ENCODE measurements at places on chromosomes 5 and 9.

- DNase-seq = no peak
Observed at GRCh38 chr5:124736805-124737188, 9.6 kb downstream of the ZNF608 start.

GRCh38 chr5:160071916-160072315, 47.3 kb downstream of the PWWP2A start:
- no peak for DNase-seq

GRCh38 chr9:93976081-93976480, 20.9 kb upstream of the BARX1 start:
- DNase-seq = no peak

GRCh38 chr5:141371572-141372475, 1.8 kb downstream of the PCDHGB3 start:
- no peak for DNase-seq

- DNase-seq = no peak
Observed at GRCh38 chr9:91360551-91361290, 997 bp downstream of the AUH start.

- no peak for DNase-seq
Observed at GRCh38 chr9:116365056-116365471, 211.5 kb downstream of the PAPPA start.

GRCh38 chr5:65305913-65306312, 175.8 kb downstream of the ADAMTS6 start:
- DNase-seq = no peak

DNA sequence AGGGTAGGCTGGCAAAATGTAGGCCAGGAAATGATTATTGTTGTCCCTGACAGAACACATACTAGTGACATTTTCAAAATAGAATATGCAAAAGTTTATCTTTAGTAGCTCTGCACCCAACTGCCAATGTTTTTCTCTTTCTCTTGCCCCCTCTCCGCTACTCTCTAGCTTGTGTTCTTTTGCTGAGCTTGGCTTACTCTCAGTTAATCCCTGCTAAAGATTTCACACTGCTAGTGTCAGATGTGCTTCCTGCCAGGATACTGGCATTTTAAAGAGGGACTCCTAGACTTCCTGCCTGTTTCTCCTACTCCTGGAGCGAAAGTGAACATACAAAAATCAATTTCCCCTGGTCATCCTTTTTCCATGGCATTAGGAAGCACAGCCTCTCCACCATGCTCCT, 260.5 kb downstream of the ARRDC3 start:
- DNase-seq = no peak

- no peak for DNase-seq
Observed at GRCh38 chr5:143302341-143303045, 101.0 kb downstream of the NR3C1 start.

DNA sequence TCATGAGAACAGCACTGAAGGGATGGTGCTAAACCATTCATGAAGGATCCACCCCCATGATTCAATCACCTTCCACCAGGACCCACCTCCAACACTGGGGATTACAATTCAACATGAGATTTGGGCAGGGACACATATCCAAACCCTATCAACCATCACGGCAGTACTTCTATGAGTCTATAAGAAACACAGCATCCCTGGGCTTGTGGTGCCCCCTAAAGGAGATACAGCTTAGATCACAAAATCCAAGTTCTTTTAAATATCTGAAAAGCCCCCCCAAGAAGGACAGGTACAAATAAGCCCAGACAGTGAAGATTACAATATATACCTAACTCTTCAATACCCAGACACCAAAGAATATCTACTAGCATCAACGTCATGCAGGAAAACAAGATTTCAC, 233.7 kb upstream of the ADRA1B start:
- DNase-seq = no peak

DNA sequence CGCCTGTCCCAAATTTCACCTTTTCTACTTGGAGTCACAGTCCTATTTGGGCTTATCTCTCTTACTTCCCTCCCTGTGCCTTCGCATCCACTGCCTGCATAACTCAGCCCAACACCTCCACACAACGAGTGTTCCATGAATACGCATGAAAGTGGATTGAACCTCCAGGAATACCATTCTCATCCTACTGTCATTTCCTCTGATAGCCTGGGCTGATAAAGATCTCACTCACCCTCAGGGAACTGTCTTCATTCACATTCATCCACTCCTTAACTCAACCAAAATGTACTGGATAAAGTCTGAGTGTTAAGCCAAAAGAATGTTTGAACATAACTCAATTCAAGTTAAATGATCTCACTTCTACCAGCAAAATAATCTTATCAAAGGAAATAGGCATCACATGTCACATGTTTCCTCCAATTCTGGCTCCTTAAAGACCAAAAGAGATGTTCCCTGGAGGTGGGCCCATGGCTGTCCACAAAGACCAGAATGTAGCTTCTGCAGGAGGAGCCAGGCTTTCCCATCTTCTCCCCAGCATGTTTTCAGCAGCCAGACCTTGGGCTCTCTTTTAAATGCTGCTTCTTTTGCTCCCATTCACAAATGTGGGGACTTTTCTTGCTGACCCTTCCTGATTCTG, 28.4 kb upstream of the TRIO start:
- DNase-seq = no peak

DNA sequence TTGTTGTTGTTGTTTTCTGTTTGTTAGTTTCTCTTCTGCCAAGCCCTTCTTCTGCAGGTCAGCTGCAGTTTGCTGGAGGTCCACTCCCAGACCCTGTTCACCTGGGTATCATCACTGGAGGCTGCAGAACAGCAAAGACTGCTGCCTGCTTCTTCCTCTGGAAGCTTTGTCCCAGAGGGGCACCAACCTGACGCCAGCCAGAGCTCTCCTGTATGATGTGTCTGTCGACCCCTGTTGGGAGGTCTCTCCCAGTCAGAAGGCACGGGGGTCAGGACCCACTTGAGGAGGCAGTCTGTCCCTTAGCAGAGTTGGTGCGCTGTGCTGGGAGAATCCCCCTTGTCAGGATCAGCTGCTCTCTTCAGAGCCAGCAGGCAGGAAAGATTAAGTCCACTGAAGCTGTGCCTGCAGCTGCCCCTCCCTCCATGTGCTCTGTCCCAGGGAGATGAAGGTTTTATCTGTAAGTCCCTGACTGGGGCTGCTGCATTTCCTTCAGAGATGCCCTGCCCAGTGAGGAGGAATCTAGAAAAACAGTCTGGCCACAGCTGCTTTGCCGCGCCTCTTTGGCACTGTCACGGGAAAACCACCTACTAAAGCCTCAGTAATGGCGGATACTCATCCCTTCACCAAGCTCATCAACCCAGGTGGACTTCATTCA, 299.2 kb downstream of the EDIL3 start:
- DNase-seq = no peak

DNA sequence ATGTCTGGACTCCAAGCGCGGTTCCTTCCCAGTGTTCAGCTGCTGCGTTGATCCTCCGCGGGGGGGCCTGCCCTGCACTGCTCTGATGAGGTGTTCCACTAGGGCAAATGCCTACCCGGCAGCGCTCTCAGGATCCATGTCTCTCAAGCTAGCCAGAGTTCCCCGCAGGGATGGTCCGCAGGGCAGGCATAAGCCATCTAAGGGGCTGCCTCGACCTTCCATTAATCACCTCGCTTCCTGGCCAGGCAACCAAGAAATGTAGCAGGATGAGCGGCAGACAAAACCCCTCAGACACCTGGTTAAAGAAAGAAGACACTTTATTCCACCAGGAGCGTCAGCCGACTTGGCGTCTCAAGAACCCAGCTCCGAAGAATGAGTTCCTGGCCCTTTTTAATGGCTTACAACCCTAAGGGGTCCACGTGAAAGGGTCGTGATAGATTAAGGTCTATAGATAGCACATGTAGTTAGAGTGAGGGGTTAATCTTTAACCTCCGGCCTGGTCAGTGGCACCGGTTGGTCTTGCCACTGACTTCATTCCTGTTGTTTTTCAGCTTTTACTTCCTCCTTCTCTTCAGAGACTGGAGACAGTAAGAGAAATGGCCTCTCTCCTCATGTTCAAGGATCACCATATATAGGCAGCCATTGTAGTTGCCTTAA, 47.2 kb upstream of the COX7C start:
- DNase-seq = no peak

DNA sequence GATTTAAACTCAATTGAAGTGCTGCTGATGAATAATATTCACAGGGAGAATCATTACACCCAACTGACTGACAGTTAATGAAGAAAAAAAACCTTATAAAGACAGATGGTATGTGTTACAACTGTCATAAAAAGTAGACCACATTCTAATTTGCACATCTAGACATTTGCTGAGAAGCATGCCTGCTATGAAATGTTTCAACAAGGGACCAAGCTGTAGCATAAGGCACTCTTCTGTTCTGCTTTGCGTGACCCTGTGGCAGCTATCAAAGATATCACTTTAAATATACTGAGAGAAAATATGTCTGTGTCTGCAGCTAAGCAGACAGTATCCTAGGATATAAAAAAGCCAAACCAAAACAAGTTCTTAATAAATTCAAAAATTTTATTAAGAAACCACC, 153.7 kb downstream of the TMEM232 start:
- no peak for DNase-seq

GRCh38 chr5:168312606-168313295, 21.3 kb downstream of the WWC1 start:
- DNase-seq = no peak

- DNase-seq = peak; percentile 54
Observed at GRCh38 chr5:169650701-169651331, 13.7 kb downstream of the DOCK2 start.

GRCh38 chr5:160441311-160441781, 19.7 kb downstream of the PTTG1 start:
- DNase-seq = no peak

- no peak for DNase-seq
Observed at GRCh38 chr9:137317021-137317717, 15.1 kb upstream of the NRARP start.

- DNase-seq = no peak
Observed at GRCh38 chr9:134917431-134918373, at the start of gene FCN1. FCN1 (minus strand) TSS chr9:134917912; CDS start chr9:134917871, 41 bp downstream.

Data from activated T-cell treated with anti-CD3 and anti-CD28 coated beads, Interleukin-2, amount 50 U/mL, for 72 hours (primary cell).